Hindlimb muscle (tissue), 1 donor: ENCODE measurements at places on chromosomes 11 and 22. TPM values are rescaled to one million over a fixed set of nuclear protein-coding genes. Genes with fewer than 3 reads are reported as not detected.

The C22orf42 gene
- not detected for polyA plus RNA-seq

The OR8A1 gene
- polyA plus RNA-seq: 0.37 TPM

The VPREB3 gene
- 0.56 TPM for polyA plus RNA-seq

The HORMAD2 gene
- not detected for polyA plus RNA-seq

The CAVIN3 gene
- 36.7 TPM for polyA plus RNA-seq

The MN1 gene
- polyA plus RNA-seq: 17.7 TPM

The SCGB2A2 gene
- not detected for polyA plus RNA-seq
